ENCODE measurements at places on chromosomes 1 and 21.

- DNase-seq = no peak
Measured at GRCh38 chr1:183281039-183281438, 95.0 kb downstream of the LAMC2 start.

GRCh38 chr1:38183096-38183495 lies 136.5 kb upstream of the POU3F1 start:
- DNase-seq = no peak

GRCh38 chr1:68376441-68376840 lies 73.3 kb downstream of the RPE65 start:
- DNase-seq = no peak

DNA sequence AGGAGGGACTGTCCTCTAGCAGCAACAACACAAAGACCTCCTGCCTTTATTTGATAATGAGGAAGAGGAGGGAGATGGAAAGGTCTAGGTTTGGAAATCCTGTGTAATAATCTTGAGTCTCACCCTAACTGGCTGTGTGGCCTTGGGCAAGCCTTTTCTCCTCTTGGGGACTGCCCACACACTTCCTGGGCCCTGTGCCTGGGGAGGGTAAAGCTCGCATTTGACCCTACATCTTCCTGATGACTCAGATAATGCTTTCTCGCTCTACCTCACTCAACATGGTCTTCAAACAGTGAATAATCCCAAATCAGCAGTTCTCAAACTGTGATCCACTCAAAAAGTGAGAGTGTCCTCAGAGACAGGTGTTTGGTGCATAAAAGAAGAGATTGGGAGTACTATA lies 81.2 kb downstream of the VWA5B1 start:
- DNase-seq = no peak

DNA sequence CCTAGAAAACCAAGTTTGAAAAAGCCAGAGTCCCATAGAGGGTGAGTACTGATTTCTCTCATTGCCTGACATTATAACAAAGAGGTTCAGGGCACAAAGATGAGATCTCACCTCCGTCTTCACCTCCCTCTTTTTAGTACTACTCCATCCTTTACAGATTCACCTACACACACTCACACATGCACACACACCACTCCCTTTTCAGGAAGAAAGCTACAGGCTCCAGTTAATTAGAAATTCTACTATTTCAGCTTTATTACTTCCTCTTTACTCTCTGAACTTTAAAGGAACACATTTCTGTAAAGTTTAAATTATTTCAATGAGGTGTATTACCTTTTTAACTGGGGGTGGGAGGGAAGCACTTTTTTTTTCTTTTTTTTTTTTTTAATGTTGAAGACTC lies 59.6 kb upstream of the PRDX6 start:
- DNase-seq = no peak

DNA sequence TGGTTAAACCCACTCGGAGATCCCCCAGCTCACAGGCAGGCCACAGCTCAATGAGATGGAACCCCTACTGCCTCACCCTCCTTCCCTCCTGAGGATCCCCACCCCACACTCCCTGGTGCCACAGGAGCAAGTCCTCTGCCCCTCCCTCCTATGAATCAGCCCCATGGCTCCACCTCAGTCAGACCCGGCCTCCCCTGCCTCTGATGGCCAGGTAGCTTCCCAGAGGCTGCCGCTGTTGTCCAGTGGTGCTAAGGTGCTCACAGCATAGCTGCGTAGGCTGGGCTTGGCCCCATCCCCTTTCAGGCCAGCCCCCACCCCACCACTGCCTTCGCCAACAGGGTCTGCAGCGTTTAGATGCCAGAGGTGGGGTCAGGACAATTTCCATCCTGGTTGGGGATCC lies 98.5 kb upstream of the IGSF21 start:
- DNase-seq = no peak

- no peak for DNase-seq
Measured at GRCh38 chr21:42629933-42630589, 23.4 kb upstream of the PDE9A start.

DNA sequence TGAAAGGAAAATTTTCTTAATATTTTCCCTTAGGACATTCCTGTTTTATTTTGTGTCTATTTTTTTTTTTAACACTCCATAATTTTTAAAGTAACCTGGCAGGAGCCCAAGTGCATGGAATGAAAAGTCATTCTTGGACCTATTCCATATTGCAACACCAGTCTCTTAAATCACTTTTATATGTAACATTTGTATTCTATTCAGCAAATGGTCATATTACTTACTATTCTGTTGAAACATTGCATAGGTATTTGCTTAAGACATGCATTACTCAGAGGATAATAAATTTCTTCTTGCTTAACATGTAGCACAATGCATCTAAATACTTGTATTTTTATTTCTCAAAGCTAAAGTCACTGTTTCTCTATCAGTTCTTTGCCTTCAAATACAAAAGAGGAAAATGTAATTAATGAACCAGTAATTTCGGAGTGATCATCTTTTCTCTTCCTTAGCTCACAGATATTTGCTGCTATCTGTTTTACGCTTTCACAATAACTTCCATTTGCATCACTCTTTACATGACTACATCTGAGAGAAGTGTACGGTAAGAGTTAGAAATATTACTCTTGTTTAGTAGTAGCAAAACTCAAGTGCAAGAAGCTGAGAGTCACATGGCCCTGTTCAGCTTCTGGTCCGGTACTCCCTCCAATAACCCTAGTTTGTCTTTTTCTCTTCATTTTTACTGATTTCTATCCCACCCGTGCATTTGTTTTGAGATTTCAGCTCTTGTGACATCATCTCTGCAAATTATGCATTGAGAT lies 394.8 kb downstream of the USP25 start:
- DNase-seq = no peak

DNA sequence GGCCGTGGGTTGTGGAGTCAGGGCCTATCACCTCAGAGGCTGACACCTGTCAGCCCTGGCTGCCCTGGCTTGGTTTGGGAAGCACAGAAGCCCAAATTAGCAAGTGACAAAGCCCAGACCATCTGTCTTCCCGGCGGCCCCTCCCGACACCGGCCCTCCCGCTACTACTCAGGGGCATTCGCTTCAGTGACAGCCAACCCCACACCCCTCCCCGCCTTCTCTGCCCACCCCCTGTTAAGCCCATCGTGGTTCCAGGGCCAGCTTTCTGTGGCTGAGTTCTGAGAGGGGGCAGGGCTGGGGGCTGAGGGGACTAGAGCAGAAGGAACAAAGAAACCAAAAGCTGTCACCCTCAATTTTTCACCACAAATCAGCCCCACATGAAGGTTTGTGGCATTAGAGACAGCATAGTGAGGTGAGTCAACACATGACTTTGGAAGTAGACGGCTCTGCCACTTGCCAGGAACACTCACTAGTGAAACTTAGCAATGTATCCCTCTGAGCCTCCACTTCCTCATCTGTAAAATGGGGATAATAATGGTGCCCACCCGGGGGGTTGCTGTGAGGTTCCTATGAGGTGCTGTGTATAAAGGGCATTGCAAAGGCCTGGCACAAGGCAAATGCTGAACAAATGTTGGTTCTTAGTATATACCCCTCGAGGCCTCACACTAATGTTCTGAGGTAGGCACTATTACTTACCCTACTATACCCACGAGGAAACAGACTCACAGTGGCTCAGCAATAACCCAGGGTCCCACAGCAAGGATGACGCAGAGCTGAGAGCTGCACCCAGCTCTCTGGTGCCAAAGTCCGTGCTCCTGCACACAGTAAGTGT lies 5.2 kb upstream of the TNNI1 start:
- no peak for DNase-seq

DNA sequence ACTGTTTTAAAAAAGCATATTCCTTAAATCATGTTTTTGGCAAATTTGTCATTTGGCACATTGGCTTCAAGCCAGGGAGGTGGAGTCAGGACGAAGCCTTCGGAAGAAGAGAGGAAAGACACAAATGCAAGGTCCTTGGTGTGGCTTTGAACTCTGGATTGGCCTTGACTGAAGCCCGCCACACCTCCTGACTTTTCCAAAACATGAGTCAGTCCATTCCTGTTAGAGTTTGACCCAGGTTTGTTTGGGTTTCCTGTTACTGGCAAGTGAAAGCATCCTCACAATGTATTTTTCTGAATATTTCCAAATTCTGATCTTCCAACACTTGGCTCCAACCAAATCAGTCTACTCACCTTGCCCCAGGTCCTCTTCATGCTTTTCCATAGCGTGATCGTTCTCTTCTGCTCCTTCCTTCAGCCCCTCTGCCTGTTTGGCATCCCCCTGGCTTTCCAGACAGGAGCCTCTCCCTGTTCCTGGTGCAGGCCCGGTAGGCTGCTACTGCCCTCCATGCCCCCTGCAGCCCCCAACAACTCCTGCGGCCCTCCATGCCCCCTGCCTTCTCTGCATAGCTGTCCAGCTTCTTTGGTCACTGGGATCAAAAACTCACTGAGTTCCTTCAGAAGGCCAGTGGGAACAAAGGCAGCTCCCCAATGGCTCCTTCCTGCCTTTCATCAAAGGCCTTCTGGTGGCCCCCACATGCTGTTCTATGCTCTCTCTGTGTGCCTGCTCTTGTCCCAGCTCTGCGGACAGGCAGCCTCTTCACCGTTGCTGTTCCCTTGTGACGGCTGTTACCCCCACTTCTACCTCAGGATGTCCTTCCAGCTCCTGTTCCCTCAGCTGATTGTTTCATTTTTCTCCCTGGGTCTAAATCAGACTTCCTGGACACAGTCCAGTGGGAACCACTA lies 30.4 kb upstream of the SLC30A1 start:
- no peak for DNase-seq

- no peak for DNase-seq
Measured at GRCh38 chr1:119815361-119815760, 4.1 kb upstream of the REG4 start.
